ENCODE measurements at places on chromosomes 7 and 10. TPM values are rescaled to one million over a fixed set of nuclear protein-coding genes. Genes with fewer than 3 reads are reported as not detected.

Gene OR6B1
- total RNA-seq = not detected

Gene SP8
- total RNA-seq = 33.7 TPM

Gene NPY
- not detected for total RNA-seq

Gene CALML3
- total RNA-seq = not detected

Gene ASIC3
- 6.0 TPM for total RNA-seq

Gene ELN
- total RNA-seq = 0.41 TPM

DNA sequence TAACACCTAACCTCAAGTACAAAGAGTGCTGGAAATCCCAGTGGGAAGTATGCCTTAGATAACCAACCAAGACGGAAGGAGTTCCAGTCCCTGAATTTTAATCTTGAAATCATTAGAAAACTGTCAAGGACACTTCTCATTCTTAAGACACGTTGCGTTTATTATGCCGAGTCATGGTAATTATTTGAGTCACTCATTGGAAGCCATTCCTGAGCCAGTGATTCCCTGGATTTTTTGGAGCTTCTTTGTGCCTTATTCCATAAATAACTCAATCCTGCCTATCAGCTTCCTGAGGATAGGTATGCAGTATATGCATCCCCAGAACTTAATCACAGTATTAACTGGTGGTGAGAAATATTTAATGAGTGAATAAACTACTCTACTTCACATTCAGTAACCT, 77.4 kb downstream of the PPP1R17 start:
- H3K27me3 ChIP-seq = peaks cover 5% of the 10 kb centered on the region
- H3K4me3 ChIP-seq = no peak overlapping the region
- DNase-seq = no peak
- H3K27ac ChIP-seq = no peak overlapping the region
- no peaks in the 10 kb centered on the region for H3K4me1 ChIP-seq

GRCh38 chr7:47095946-47096345, 486.0 kb downstream of the TNS3 start:
- H3K4me1 ChIP-seq = no peaks in the 10 kb centered on the region
- no peak for DNase-seq
- H3K27ac ChIP-seq = no peak overlapping the region
- no peaks in the 10 kb centered on the region for H3K36me3 ChIP-seq
- no peaks in the 10 kb centered on the region for H3K27me3 ChIP-seq

DNA sequence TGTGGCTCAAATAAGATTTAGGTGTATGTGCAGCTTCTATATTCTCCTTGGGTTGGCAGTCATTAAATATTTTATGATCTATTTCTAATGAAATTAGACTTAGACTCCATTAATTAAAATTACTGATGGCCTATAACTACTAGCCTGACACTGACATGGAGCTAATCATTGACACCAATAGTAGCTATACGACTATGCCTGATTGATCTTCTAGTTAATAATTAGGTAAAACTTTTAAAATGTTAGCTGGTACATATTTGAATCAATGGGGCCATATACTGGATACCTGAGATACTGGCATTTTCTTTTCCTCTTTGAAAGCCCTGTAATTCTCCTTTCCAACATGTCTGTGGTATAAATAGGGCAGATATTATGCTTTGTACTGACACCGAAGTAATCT, 14.4 kb downstream of the WEE2 start:
- no peaks in the 10 kb centered on the region for H3K4me1 ChIP-seq
- H3K4me3 ChIP-seq = no peak overlapping the region
- H3K27ac ChIP-seq = no peak overlapping the region
- DNase-seq = no peak
- peaks cover 13% of the 10 kb centered on the region for H3K27me3 ChIP-seq

DNA sequence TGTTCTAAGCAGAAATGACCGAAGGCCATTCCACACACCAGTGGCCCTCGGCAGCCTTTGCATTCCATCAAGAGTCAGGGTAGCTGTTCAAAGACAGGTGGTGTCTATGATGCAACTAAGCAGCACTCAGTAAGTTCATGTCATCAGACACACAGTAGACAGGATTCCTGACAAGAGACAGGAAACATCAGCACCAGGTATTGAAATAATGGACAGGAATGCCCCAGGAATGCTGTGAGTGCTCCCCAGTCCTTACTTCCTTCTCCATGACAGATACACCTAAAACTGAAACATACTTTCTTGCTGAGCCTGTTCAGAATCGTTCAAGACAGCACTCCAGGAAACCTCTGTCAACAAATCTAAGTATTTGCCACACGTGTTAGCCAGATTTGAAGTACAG, 204.4 kb downstream of the TPST1 start:
- H3K27ac ChIP-seq = no peak overlapping the region
- no peak overlapping the region for H3K4me3 ChIP-seq
- H3K4me1 ChIP-seq = peaks cover 3% of the 10 kb centered on the region

DNA sequence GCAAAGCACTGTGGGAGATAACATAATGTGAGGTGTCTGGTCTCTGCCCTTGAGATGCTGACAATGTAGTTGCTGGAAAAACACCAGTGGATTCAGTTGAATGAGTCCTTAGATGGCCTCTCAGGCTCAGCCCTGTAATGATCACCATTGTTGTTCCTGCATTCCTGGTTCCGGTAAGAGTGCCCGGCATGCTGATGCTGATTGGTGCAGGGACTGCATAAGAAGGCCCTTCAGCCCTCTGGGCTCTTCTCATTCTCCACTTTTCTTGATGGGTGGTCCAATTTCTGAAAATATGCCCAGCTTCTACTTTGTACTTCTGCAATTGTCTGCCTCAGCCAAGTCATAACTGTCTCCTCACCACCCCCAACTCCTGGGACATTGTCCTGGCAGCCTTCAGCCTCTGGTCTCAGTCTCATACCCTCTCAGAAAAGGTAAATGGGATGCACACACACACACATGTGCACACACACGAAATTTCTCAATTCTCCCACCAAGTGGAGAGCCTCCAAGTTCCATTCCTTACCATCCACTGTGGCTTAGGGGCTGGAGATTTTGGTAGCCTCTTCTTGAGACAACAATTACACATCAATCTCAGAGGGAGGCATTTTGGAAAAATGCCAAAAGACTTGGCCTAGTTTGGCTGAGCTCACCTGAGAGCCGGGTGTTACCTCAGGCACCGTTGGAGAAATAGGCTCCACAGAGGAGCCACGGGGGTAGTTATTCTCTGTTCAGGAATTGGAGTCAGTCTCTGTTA, 314.9 kb downstream of the RPS24 start:
- DNase-seq = no peak
- peaks cover 20% of the 10 kb centered on the region for H3K4me1 ChIP-seq
- no peak overlapping the region for H3K4me3 ChIP-seq
- H3K27ac ChIP-seq = peak overlapping the region; percentile 73

DNA sequence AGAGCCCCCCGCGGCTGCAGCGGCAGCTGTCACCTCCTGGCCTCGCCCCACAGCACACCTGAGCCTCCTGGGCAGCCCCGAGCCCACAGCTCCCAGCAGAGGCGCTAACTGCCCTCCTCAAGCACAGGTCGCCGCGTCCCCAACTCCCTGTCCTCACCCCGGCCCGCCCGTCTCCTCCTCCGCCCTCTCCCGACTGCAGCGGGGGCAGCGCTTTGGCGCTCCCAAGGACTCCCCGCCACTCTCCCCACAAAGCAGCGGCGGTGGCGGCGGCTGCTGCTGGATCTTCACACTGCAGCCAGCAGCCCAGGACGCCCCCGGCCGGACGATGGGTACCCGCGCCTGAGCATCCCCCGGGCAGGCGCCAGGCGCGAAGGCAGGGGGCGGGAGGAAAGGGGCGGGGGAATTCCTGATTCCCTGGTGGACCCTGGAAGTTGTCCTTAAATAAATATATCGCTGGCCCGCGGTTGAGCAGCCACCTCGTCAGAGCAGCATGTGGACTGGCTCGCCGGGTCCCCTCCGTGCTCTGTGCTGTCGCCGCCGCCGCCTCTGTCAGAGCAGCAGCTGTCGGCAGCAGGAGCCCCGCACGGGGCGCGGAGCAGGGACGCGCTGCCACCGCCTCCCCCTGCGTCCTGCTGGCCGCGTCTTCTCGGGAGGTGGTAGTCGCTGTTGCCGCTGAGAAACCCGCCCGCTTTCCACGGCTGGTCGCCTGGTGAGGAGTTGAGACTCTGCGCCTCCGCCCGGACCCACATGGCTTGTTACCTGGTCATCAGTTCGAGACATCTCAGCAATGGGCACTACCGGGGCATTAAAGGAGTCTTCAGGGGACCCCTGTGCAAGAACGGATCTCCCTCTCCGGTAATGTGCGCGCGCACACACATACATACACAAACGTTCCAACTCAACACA, at the start of gene ZNF804B:
Gene ZNF804B, plus strand, starts transcription at position 471 of the 906 bp plus-strand sequence. Its CDS starts 277 bp downstream, at position 748.
- peaks cover 86% of the 10 kb centered on the region for H3K27me3 ChIP-seq
- H3K4me3 ChIP-seq = peak within 1 kb of the TSS; percentile 89
- peak; percentile 31 for DNase-seq
- peaks cover 13% of the 10 kb centered on the region for H3K4me1 ChIP-seq

DNA sequence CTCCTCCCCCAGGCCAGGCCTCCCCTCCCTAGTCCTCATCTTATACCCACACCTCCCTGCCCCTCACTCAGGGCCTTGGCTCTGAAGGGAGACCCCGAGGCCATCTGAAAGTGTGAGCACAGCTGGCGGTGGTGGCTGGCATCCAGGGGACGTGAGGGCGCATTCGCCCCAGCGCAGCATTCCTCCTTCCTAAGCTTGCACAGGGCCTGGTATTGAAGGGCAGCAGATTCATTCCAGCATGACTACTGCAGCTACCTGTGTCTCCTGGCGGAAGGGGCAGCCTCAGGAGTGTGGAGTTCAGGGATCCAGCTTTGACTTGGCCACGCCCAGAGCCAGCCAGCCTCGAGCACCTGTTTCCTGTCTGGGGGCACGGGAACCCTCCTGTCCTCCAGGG, 72.6 kb downstream of the PARP12 start:
- H3K4me3 ChIP-seq = no peak overlapping the region
- peaks cover 5% of the 10 kb centered on the region for H3K4me1 ChIP-seq
- no peaks in the 10 kb centered on the region for H3K27me3 ChIP-seq
- no peak overlapping the region for H3K27ac ChIP-seq
- H3K36me3 ChIP-seq = no peaks in the 10 kb centered on the region

- DNase-seq = no peak
- peaks cover 10% of the 10 kb centered on the region for H3K36me3 ChIP-seq
- peaks cover 22% of the 10 kb centered on the region for H3K4me1 ChIP-seq
Observed at GRCh38 chr7:141641876-141642275, 60.1 kb downstream of the DENND11 start.

DNA sequence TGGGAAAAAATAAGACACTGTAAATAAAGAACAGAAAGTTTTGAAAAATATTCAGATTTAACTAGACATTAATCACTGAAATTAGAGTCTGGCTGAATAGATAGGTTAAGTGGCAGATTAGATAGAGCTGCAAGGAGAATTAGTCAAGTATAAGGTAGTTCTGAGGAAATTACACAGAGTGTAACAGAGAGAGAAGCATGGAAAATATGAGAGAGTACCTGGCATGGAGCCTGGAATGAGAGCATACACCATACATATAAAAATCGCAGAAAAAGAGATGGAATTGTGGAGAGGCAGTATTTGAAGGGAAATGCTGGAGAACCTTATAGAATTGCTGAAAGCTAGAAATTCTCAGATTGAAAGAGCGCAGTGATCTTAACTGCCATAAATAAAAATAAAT, 46.9 kb downstream of the ZNRF2 start:
- no peak overlapping the region for H3K27ac ChIP-seq
- H3K4me1 ChIP-seq = no peaks in the 10 kb centered on the region
- H3K4me3 ChIP-seq = no peak overlapping the region
- no peak for DNase-seq

DNA sequence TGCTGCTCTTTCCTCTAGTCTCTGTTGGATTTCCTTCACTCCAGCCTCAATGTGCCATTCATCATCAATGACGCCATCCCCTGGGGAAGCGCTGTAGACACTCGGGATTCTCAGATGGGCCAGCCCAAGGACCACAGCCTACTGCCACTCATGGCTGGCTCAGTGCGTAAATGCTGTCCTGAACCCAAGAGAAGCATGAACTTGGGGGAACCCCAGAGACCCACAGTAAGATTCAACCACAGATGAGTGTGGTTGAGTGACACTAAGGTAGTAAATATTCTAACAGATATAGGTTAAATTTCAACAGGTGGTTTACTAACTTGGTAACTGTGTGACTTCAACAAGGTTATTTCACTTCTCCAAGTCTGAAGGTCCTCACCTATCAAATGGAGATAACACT, 304.1 kb downstream of the GRM8 start:
- H3K4me1 ChIP-seq = peaks cover 7% of the 10 kb centered on the region
- H3K27me3 ChIP-seq = peaks cover 24% of the 10 kb centered on the region
- no peak overlapping the region for H3K4me3 ChIP-seq
- H3K36me3 ChIP-seq = no peaks in the 10 kb centered on the region
- H3K27ac ChIP-seq = no peak overlapping the region
- no peak for DNase-seq

GRCh38 chr10:80203835-80204676, 1.3 kb downstream of the ANXA11 start:
- DNase-seq = no peak
- H3K36me3 ChIP-seq = no peaks in the 10 kb centered on the region
- peak overlapping the region; percentile 88 for H3K4me3 ChIP-seq
- H3K4me1 ChIP-seq = peaks cover 19% of the 10 kb centered on the region

DNA sequence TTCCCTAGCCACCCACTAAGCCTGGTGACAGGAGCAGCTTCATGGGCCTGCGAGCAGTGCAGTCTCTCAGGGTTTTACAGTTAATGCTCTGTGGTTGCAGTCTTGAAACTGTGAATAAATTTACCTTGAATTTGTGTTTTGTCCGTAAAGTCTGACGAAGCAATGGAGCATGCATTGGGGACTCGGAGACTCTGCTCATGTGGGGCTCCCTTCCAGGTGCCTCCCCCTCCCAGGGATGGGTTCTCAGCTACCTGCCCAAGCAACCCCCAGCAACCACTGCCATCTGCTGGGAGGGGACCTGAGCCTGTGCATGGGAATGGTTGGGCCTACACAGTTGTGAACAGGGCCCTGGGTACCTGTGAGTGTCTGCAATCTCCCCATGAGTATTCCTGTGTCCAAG, 36.3 kb upstream of the IKZF1 start:
- H3K36me3 ChIP-seq = no peaks in the 10 kb centered on the region
- DNase-seq = no peak
- H3K4me3 ChIP-seq = no peak overlapping the region
- no peaks in the 10 kb centered on the region for H3K4me1 ChIP-seq
